Activated CD8-positive, alpha-beta memory T cell treated with anti-CD3 and anti-CD28 coated beads for 24 hours (primary cell): ENCODE measurements at places on chromosomes 4 and X.

DNA sequence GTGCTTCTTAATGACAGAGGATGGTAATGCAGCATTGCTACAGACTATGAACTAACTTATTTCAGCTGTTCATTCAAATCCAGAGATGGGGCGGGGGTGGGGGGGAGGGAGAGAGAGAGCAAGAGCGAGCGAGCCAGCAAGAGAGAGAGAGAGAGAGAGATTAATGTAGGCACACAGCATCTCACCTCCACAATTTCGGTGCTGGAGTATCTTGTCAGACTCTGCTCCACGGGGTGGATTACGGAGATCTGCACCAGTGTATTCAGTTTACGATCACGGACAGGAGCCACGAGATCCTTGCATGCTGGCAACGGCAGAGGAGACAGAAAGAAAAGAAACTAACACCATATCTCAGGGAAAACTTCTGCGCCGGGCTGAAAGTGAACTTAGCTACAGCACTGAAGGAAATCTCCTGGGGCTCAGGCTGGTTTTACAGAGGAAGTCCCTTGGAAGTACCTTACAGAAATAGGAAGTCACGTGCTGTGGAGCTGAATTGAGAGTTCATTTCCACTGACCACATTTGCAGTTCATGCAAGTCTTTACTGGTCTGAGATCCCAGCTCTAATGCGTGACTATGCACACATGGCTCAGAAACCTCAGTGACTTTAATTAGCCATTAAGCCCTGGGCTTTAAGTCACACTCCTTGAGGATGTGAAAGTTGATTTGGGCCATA is 440.9 kb downstream of the INPP4B start:
- peak; percentile 85 for DNase-seq

GRCh38 chr4:161762796-161763195 is 401.0 kb downstream of the FSTL5 start:
- no peak for DNase-seq

DNA sequence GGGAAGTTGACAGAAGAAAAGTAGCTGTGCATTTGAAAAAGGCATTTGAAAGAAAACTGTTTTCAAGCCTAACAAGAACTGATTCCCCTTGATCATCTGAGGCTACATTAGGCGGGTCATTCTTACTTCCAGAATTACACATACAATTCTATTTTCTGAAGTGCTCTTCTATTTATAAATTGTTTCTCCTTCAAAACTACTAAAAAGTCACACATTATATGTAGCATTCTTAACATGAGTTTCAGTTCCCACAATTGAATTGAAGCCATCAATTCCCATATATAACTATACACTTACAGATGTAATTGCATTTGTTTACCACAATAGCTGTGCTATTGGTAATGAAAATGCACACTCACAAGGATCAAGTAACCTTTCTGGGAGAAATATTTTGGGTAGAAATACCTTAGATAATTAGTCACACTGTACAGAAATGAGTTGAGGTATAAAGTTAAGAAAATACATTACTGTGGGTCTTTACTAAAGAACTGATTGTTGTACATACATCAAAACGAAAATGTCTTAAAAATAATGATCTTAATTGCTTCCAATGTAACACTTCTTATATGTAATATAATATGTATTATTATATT is 1688.0 kb upstream of the AGA start:
- no peak for DNase-seq

GRCh38 chrX:141469469-141469868 is 115.1 kb downstream of the SPANXA1 start:
- DNase-seq, result no peak

DNA sequence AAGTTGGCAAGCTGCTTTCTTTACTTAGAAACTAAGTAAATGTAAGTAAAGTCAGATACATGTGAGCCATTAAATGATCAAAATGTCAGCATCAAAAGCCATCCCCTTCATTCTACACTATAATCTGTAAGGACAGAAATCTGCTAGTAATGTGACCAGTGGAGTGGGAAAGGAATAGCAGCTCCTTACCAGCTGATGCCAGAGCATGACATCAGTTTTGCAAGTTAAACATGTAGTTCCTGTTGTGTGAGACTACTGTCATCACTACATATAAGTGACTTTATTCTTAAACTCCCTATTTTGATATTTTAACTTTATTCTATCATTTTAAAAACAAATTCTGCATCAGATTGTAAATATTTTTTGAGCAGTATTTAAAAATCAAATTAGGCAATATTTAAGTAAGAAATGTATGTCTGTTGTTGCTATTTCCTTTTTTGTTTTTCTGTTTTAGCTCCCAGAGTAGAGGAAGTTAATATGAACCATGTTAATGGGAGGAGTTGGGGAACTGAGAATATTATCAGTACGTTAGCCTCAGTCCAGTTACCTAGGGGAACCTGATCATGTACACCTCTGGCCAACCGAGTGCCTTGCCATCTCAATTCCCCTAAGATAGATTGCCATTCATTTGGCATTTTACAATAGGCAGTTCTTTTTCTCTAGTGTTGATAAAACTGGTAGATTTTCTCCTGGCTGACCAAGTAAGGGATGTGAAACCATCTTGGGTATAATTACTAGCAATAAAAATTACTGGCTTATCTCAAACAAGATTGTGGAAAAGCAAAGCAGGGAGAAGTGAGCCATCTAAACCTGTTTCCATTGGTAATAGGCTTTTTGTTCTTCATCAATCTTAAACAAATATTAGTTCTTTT is 34.7 kb downstream of the CCNI start:
- DNase-seq, result no peak

- DNase-seq, result no peak
These were observed 11.3 kb downstream of the CETN2 start for GRCh38 chrX:152819266-152819665.

DNA sequence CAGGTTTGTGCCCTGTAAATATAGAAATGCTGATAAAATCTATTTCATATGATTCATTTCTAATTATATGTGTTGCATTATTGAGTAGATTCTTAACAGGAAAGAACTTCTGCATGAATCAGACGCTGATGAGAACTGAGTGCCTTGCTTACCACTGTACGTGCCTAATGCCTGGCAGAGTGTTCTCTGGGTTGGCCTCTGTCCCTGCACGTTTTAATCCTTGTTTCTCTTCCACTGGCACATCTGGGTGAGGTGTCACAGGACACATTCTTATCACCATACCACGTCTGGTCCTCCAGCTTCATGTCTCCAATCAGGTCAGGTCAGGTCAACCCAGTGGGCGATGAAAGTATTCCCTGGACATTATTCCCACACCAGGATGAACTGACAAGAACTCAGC is 53.6 kb downstream of the KLF3 start:
- no peak for DNase-seq

- DNase-seq, result peak; percentile 95
These were observed 56.2 kb upstream of the TADA2B start for GRCh38 chr4:6986781-6987587.

DNA sequence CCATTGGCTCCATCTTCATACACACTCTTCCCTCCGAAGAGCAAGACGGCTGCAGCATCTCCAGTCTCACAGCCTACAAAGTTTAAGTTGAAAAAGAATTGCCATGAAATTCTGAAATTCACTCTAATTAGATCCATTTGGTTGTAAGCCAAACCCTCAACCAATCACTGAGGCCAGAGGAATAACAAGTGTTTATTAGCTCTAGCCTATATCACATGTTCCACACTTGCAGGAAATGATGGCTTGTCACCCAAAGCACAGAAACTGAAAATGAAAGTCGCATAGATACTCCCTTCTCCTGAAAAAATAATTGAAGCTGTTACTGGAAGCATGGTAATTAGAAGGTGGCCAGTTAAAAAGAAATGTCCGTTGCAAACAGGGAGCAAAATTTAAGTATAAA is 1071.8 kb downstream of the CCSER1 start:
- no peak for DNase-seq

DNA sequence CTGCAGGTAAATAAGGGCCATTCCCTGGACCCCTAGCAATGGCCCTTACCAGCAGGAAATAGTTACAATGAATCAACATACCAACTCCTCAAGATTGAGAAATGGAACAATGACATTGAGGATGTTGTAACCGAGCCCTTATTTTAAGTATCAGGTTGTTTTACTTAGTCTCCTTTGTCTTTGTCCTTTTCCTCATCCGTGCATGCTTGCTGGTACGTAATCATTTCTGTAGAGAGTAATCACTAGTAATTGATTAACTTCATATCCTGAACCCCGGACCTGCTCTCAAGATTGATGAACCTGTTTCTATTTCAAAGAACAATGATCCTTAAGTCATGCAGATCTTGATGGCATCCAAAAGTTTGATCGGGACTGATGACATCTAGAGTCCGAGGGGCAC is 98.6 kb upstream of the LANCL3 start:
- DNase-seq, result no peak

- DNase-seq, result no peak
These were observed 819 bp downstream of the PDLIM3 start for GRCh38 chr4:185534511-185534865.

- no peak for DNase-seq
These were observed 109.0 kb upstream of the RAPGEF2 start for GRCh38 chr4:158993891-158994290.

DNA sequence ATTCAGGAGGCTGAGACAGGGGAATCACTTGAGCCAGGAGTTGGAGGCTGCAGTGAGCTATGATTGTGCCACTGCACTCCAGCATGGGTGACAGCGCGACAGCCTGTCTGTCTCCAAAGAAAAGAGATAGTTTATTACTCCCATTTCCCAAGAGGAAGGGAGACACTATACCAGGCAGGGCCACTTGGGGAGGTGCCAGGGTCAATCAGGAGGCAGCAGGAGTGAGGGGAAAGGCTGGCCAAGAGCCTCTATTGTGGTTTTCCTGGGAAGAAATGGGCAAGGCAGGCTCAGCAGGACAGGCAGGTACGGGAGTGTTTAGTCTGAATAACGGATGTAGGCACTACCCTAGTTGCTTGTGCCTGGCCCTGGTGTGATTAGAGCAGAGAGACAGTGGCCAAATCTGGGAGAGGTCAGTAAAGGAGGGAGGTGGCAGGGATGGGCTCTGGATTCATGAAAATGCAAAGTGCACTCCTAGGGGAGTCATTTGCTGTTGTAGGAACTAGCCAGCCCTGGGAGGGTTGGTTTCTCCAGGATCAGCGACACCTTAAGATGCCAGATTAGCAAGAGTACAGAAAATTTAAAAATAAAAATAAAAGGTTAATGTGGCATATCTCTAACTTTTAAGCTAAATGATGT is 20.2 kb upstream of the CDKN2AIP start:
- DNase-seq, result peak; percentile 38

- DNase-seq, result no peak
These were observed 33.4 kb downstream of the SULT1B1 start for GRCh38 chr4:69726971-69727370.

- DNase-seq, result no peak
These were observed 183.5 kb downstream of the ZC4H2 start for GRCh38 chrX:64792598-64793337.

DNA sequence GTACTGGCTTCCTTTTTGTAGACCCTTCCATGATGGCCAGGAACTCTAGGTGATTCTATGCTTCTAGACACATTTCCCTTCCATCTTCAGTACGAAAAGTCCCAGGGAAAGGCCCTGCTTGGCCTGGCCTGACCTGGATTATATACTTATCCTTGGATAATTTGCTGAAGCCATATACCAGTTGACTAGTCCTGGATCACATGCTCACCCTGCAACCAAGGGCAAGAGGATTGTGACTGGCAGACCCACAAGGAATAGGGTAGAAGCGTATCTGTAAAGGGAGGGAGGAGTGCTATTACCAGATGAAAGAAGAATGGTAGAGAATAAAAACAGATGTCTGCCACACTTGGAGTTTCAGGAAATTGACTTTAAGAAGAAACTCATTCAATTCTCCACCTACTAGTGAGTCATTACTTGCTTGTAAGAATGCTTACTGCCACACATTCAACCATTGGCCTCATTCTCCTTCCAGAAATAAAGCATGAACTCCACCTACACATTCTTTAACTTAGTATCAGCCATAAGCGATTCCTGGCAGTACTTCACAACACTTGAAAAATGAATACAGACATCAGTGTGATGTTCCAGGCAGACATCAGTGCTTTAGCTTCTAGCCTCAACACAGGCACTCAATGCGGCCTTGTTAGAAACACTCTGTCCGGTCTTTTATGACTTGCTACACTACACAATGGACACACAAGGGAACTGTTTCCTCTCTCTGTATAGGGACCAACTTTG is 141.8 kb downstream of the CBR4 start:
- DNase-seq, result no peak

- no peak for DNase-seq
These were observed 51.5 kb downstream of the SPIN4 start for GRCh38 chrX:63299596-63299995.

GRCh38 chrX:38817004-38817703 is 15.9 kb downstream of the MID1IP1 start:
- DNase-seq, result no peak

DNA sequence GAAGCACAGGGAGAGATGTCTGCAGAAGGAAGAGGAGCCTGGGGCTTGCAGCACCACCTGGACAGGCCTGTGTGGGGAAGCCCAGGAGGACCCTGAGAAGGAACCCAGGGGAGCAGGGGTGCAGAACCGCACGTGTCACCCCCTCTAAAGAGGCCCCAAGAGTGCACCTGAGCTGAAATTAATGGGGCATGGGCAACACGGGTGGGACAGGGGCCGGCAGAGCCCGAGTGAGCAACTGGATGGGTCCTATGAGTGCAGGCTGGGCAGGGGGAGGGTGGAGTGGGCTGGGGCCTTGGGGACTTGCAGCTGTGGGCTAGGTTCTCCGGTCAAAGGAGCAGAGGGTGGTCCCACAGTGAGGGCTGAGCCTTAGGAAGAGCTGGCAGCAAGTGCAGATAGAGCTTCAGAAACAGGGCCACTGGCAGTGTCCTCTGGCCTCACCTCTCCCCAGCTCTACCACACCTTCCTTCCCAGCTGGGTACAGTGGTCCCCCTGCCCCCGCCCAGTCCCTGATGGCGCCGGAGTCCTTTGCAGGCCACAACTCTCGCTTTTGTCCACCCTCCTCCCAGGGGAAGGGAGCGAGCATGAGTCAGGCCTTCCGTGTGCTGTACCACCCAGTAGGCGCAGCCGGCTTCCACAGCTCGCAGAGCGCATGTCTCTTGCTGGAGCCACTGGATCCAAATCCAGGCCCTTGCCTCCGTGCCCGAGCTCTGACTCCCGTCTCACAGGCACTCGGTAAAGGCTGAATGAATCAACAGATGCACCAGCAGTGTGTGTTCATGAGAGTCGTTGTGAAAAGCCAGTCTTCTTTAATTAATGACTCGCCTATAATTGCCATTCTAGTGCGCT is 131.6 kb downstream of the HMX1 start:
- peak; percentile 40 for DNase-seq

DNA sequence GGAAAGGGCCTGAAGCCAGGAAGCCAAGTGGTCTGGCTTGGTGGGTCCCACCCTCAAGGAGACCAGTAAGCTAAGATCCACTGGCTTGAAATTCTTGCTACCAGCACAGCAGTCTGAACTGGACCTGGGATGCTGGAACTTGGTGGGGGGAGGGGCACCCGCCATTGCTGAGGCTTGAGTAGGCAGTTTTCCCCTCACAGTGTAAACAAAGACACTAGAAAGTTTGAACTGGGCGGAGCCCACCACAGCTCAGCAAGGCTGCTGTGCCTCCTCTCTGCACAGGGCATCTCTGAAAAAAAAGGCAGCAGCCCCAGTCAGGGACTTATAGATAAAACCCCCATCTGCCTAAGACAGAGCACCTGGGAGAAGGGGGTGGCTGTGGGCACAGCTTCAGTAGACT is 63.1 kb downstream of the AFM start:
- DNase-seq, result no peak
